ENCODE measurements at places on chromosomes 1 and 21.

DNA sequence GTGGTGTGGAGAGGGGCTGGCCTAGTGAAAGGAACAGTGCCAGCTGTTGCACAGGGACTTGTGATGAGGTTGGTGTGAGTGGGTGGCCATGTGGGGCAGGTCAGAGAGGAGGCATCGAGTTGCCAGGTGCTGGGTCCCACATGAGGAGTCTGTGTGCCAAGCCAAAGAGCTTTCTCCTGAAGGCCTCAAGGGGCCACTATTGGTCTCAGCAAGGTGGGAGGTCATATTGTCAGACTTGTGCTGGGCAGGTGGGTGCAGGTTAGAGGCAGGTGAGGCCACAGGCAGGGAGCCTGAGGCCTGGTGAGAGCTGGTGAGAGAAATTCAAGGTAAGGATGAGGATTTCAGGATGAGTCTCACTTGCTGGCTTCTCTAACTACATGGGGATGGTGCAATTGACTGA is 256.8 kb downstream of the DISC1 start:
- no peak for DNase-seq

- no peak for DNase-seq
Measured at GRCh38 chr1:39226836-39227235, 22.3 kb downstream of the MACF1 start.

DNA sequence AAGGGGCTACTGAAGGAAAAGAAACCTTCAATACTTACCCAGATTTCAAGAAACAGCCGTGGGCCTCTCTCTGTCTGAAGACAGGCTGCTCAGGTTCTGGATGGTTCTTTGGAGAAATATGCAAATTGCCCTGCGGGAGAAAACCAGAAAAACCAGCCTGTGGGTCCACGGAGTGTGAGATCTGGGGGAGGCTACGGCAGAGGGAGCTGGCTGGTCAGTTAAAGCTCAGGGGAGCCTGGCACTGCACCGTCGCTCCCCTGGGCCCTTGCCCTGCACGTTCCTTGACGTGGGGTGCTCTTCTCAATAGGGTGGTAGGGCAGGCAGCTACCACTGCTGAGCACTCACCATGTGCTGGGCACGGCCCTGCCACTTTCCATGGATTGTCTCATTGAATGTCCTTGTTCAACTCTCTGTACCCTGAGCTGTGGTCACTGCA is 12.7 kb downstream of the TMCO4 start:
- DNase-seq, result no peak

GRCh38 chr1:9062021-9062471 is 7.4 kb downstream of the SLC2A5 start:
- no peak for DNase-seq

DNA sequence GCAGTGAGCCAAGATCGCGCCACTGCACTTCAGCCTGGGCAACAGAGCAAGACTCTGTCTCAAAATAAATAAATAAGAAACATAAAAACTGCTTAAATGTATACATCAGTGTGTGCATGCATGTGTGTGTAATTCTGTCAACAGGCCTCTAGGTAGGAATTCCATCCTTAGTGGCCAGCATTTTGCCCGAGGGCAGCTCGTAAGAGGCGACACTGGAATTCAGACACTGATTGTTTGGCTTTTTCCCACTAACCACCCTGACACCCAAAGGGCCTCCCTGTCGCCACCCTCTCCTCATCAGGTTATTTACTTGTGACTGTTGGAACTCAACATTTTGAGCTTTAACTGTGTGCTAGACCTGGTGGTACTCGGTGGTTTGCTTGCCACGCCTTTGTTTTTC is 64.0 kb upstream of the KIF1B start:
- DNase-seq, result no peak

DNA sequence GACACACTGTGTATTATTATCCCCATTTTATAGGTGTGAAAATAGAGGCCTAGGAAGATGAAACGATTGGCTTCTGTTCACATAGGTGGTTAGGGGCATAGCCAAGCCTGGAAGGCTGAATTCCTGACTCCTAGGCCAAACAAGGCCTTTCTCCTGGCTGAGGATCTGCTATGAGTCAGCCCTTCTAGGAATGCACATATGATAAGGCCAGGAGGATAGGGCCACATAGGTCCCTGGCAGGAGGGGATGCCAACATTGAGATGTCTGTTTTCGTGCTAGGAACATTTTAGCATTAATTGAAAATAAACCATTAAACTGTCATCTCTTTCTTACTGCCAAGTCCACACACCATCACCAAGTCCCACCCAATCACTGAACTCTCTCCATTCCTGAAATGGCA is 9.2 kb downstream of the CSMD2 start:
- no peak for DNase-seq

GRCh38 chr21:34545079-34545884 is 33.3 kb upstream of the KCNE1 start:
- DNase-seq, result no peak

GRCh38 chr1:160844447-160845232 is 18.0 kb downstream of the CD244 start:
- no peak for DNase-seq

- DNase-seq, result no peak
Measured at GRCh38 chr1:217525773-217526490, 105.0 kb downstream of the GPATCH2 start.

GRCh38 chr1:215002471-215002870 is 80.1 kb upstream of the KCNK2 start:
- DNase-seq, result no peak

DNA sequence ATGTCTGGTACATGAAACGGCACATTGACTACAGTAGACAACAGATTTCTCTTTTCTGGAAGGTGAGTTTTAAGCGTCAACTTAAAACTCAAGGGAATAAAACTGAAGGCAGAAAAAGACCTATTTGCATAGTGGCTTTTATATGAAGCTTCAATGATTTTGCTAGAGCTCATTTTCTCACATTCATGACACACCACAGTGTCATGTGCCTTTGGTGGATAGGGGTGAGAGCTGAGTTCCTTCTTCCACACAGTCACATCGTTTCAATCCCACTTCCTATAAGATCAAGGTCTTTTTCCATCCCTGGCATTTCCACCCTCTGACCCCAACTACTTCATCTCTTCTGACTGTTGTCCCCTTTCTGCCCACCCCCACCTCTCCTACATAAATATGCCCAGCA is 31.0 kb downstream of the IL12RB2 start:
- DNase-seq, result no peak

DNA sequence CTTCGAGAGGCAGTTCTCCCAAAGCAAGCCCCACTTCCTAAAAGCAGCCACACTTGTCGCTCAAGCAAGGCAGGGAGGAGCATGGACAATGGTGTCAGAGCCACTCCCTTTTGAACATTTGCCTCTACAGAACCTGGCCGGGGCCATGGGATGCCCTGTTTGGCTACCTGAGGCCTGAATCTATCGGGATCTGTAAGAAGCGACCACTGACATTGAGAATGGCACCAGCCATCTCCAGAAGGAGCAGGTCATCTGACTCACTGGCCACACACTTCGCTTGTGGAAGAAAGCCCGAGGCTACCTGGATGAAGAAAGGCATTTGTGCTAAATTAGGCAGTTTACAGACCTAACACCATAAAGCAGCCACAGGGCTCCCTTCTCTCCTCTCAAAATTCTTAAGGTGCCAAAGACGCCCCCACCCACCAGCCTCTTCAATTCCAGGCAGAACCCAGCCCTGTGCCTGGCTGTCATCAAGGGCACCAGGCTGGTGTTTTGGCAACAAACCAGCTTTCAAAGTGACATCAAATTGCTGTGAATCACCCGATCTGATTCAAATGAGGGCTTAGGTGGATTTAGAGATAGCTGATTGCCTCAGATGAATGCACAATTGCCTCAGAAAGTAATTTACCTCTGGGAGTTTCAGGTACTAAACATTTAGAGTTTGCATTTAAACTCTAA is 104.8 kb downstream of the ETS2 start:
- no peak for DNase-seq

- no peak for DNase-seq
Measured at GRCh38 chr1:23591460-23592208, 32.3 kb upstream of the ID3 start.

- no peak for DNase-seq
Measured at GRCh38 chr1:235207209-235207565, 46.1 kb upstream of the RBM34 start.

DNA sequence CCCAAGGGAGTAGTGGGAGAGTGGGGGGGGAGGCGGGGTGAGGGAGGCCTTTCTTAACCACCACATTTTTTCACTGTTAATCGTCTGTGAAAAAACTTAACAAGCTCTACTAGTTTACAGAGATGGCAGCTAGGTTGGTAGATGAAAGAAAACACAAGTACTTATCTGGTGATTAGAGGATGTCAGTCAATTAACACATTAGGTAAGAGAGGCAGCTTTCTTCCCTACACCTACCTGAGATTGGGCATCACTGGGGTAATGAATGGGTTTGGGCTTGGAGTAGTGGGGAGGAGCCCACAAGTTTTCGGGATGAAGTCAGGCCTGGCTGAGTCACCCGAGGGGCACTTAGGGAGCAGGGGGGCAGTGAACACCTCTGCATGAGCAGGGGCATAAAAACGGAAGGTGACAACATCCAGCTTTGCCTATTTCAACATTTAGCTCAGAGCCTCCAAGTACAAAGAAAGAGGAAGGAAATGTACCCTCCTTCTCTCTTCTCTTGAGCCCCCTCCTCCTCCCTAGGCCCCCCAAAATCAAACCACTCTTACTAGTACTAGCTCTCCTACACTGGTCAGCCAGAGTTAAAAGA is 2.5 kb downstream of the LBR start:
- no peak for DNase-seq

DNA sequence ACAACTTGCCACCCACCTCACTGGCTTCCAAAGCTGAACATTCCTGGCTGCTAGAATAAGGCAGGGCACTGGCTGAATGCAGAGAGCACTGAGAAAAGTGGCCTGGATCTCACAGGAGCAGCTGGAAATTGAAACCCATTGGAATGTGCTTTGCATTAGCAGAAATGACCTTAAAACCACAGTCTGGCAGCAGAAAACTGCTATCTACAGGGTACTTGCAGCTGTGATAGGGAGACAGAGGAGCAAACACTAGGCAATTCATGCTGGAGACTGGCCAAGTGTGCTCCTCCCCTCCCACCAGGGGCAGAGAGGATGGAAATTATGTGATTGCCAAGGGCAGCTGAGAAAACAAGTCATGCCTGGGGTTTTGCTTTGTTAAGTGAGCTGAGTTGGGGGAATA is 47.2 kb downstream of the HSD3B1 start:
- DNase-seq, result no peak

DNA sequence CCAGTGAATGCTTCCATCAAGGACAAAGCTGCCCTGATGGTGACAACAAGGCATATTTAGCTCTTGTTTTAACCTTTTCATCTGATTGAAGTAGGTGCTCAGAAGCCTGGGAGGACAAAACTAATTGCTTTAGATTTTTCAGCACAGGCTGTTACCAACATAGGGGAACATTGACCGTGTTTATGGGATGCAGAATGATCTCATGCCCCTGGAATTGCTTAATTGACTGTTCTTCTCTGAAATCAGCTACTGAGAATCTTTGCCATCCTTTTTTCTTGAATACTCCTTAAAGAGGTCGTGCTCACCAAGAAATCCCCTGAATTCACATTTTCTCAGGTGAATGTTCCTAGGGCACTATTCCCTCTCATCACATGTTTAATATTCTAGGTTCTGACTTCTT is 95.9 kb upstream of the CCDC190 start:
- no peak for DNase-seq

DNA sequence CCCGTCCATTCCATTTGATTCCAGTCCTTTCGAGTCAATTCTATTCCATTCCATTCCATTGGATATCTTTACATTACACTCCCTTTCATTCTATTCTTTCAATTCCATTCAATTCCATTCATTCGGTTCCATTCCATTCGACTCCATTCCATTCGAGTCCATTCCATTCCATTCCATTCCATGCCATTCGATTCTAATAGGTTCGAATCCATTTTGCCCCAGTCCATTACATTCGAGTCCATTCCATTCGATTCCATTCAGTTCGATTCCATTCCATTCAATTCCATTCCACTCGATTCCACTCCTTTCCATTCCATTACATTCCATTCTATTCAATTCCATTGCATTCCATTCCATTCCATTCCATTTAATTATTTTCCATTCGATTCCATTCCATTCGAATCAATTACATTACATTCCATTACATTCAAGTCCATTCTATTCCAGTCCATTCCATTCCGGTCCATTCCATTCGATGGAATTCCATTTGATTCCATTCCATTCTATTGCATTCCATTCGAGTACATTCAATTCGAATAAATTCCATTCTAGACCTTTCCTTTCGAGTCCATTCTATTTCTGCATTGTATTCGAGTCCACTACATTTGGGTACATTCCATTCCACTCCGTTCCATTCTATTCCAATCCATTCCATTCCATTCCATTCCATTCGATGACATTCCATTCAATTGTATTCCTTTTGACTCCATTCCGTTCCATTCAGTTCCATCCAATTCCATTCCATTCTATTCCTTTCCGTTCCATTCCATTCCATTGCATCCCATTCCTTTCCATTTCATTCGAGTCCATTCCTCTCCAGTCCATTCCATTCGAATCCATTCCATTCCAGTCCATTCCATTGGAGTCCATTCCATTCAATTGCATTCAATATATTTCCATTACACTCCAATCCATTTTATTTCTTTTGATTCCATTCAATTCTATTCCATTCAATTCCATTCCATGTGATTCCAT is 2604.8 kb upstream of the TPTE start:
- no peak for DNase-seq

GRCh38 chr1:39646232-39647081 is 7.0 kb upstream of the HEYL start:
- DNase-seq, result no peak
